Immature natural killer cell (primary cell): ENCODE measurements at places on chromosomes 3 and 15.

- no peak for DNase-seq
Measured at GRCh38 chr15:66580643-66581042, 14.8 kb upstream of the LCTL start.

DNA sequence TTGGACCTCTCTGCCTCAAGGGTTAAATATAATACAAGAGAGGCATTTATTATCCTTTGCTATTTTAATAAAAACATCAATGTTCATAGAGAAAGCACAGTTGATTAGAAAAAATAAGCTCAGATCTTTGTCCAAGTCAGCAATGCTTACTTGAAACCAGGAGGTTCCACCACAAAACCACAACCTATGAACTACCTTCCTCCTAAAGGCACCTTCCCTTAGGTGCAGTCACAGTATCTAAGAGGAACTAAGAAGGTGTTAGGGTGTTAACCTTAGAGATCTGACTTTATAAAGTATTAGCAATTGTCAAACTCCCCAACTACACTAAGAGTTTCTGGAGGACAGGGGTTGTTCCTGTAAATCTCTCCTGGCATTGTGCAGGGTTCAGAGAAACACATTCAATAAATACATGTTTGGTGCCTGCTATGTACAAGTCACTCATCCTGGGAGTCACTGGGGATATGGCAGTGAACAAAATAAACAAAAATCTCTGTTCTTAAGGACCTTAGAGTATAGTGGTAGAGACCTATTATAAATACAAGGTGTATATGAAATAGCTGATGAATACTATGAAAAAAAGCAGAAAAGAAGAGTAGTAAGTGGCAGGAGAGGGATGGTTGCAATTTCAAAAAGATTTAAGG is 208.6 kb downstream of the NFKBIZ start:
- peak; percentile 25 for DNase-seq

DNA sequence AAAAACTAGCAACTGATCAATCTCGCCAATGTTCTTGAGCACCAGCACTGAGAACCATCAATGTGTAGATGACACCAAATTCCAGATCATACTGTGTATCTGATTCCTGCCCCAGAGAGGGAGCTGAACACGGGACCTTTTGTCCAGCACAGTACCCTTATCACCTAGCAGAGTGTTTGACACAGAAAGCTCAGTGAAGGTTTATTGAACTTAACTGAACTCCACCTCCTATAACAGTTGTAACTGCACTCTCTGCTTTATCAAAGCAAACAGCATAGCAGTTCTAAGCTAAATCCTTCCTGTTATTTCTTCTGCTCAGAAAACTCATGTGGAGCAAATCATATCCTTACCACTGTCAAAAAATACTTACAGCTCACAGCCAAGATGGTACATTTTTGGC is 183.4 kb upstream of the SLCO3A1 start:
- no peak for DNase-seq

DNA sequence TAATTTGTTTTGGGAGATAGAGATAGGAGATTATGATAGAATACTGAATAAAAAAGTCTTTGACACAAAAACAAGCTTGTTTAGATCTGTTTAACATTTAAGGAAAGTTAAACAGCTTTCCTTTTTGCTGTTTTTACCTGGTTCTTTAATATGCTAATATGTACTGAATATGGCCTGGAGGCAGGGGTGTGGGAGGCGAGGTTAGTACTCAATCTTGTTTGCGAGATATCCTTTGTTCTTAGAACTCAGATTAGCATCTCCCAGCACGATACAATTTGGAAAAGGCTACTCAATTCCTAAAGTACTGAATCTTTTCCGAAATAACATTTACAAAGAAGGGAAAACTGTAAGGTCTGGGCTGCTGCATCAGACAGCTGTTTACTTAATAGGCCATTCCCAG is 40.8 kb upstream of the ST3GAL6 start:
- no peak for DNase-seq

DNA sequence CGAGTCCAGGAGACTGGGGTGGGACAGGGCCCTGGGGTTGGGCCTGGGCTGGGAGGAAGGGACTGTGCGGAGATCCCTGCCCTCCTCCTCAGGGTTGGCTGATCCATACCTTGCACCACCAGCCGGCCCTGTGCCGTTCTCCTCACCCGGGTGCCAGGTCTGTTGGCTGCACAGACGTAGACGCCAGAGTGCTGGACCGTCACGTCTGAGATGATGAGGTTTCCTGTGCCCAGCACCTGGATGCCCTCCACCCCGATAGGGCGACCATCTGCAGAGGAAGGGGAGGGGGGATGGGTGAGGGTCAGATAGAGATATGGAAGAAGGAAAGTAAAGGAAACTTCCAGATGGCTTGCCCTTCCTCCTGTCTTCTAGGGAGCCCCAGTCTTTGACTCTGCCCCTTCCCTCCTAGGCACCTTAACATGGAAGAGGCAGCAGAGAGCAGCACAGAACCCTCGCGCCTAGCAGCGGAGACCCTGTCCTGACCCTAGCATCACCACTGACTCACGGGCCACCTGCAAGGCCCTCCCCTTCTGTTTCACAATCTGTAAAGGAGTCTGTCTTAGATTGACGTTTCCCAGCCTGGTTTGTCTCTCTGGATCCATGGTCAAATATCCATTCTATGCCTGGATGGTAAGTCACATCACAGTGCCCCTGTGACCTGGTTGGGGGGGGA is 28.8 kb downstream of the RNU5B-1 start:
- DNase-seq, result no peak

DNA sequence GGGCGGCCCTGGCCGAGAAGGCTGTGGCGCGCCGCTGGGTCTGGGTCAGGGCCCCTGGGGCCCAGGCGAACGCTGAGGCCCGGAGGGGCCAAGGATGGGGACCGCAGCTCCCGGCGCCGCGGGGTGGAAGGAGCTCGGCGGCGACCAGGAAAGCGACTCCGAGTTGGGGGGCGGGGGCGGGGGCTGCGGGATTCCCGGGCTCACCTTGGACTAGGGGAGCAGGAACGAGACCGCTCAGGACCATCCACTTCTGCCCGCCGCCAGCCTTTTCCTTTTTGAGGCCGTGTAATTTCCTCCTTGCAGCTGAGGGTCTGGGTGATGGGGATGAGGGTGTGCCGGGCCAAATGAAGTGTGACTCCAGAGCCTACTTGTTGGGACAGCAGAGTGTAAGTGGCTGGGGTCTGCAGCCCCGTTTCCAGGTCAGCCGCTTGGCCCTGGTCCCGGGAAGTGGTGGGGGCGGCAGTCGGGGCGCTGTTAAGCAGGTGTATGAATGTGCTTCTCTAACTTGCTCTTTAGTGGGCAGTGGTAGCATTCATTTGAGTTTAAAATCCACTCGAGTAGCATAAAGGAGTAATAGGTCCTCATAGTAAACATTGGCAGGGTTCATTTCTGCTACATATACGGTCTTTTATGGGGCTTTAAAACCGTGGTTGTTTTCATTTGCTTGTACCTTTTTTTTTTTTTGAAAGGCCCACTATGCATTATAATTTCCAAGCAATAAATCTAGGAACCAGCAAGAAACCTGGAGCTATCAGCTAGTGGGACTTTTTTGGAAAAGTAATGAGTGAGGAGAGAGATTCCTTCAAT is 717 bp downstream of the PXK start:
- DNase-seq, result peak; percentile 17

DNA sequence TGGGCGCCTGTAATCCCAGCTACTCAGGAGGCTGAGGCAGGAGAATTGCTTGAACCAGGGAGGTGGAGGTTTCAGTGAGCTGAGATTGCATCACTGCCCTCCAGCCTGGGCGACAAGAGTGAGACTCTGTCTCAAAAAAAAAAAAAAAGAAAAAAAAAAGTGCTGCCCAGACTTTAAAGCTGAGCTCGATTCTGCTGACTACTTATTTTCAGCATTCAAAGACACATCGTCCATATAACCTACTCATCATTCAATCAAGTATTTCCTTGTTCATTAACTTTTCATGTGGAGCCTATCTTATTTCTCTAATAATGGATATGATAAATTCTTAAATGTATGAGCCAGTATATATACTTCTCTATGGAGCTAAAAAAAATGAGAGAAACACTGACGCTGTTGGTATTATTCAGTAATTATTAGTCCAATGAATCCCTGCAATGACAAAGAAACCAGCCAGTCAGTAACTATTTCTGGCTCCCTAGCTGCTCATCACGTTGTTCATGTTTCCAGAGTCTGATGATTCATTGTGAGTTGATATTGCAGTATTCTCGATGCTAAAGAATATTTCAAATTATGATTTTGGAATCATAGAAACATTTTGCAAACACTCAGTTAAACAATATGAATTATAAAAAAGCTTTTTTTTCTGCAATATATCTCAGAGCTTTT is 111.9 kb downstream of the RAP2B start:
- DNase-seq, result no peak

DNA sequence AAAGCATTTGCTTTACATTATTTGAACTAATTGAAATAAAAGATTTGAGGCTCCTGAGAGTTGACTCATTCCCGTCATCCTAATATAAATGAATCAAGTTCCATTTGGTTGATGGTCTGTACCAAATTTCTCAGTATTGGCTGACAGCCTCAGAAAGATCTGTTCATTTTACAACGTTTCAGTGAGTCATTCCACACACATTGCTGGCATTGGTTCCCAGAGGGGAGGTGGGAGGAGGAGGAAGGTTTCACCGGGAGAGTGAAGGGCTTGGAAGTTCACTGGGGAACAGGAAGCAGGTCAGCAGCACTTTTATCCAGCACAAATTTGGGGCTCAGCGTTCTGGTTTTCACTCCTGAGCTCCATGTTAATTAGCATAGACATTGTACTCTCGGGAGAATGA is 176.7 kb upstream of the CADPS start:
- no peak for DNase-seq

DNA sequence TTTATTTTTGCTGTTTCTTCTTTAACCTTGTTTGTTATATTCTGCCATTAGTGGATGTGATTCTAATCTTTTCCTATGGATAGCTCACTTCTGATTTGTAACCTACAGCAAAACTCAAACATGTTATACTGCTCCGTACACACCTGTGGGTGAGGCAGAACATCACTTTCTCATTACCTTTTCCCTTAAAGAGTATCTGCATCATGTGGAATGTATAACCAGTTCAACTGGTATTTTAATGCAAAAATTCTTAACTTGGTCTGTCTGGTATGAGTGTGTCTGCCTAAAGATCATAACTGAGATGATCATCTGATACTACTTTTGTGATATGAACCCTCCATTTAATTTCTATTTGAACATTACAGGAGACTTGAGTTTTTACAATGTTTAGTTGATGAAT is 13.0 kb upstream of the UPK1B start:
- DNase-seq, result no peak

GRCh38 chr3:6962801-6963200 is 101.9 kb downstream of the GRM7 start:
- DNase-seq, result no peak

DNA sequence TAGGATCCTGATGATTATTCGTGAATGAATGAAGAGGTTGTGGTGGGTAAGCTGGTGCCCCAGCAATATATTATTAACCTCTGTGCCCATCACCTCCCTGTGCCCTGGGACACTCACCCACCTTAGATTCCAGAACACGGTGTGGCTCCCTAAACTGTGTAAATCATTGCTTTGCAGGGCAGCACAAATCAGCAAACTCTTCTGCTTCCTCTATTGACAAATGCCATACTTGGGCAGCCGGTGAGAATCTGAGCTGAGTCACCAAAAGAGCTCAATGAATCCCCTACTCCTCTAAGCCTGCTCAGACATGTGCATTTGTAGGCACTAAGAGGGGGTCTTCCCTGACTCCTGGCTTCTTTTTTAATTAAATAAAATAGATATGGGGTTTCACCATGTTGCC is 15.7 kb downstream of the UQCC5 start:
- DNase-seq, result no peak

- DNase-seq, result no peak
Measured at GRCh38 chr3:186502138-186502948, 41.8 kb downstream of the CRYGS start.

DNA sequence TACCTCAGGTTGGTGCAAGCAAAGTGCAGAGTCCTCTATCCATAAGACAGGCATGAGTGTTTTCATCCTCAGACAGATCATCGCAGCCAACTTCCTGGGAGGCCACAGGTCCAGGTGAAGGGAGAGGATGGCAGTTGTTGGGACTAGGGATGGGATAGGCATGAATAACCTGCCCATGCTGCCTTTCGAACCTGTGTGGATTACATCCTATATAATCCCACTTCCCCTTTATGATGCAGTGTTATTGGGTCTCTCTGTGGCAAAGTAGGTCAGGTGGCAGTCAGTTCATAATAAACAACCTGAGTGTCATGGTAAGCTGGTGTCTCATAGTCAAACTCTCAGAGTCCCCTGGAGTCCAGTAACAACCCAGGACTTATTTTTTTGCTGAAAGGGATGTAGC is 40.4 kb downstream of the CCR3 start:
- DNase-seq, result no peak

GRCh38 chr3:100110162-100110561 is 4.1 kb downstream of the FILIP1L start:
- DNase-seq, result no peak

GRCh38 chr3:72587282-72587681 is 261.0 kb downstream of the SHQ1 start:
- DNase-seq, result no peak

DNA sequence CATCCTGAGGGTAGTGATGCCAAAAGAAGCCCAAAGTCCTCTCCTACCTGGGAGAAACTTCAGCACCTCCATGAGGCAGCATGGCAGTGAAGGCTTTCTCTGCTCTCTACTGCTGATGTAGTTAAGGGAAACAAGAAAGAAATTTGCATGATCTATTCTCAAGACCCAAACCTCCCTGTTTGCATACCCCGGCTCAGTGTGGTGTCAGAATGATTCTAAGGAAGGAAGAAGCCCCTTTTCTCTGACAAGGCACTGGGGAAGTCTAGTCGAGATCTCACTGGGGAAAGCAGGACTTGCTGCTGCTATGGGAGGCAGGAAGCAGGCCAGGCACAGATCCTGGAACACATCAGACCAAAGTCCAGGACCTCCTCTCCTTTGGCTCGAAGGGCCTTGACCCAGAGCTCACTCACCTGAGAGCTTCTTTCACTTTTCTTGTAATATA is 89.4 kb upstream of the ICE2 start:
- DNase-seq, result no peak

DNA sequence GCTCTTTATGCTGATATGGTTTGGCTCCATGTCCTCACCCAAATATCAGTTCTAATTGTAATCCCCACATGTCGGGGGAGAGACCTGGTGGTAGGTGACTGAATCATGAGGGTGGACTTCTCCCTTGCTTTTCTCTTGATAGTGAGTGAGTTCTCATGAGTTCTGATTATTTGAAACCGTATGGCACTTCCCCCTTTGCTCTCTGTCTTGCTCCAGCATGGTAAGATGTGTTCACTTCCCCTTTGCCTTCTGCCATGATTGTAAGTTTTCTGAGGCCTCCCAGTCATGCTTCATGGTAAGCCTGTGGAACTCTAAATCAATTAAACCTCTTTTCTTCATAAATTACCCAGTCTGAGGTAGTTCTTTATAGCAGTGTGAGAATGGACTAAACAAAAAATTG is 107.6 kb downstream of the IMPG2 start:
- no peak for DNase-seq

- no peak for DNase-seq
Measured at GRCh38 chr3:13822042-13822441, 57.8 kb downstream of the WNT7A start.

- peak; percentile 35 for DNase-seq
Measured at GRCh38 chr3:17894434-17895060, 152.1 kb upstream of the TBC1D5 start.

- DNase-seq, result no peak
Measured at GRCh38 chr3:177883957-177884356, 652.3 kb upstream of the KCNMB2 start.
